ENCODE measurements at places on chromosomes 11 and 22.
A peak's percentile ranks its signal among the peaks of the same experiment; 100 is the strongest.

GRCh38 chr11:1514336-1515061 is 27.9 kb upstream of the MOB2 start:
- no peak for DNase-seq

DNA sequence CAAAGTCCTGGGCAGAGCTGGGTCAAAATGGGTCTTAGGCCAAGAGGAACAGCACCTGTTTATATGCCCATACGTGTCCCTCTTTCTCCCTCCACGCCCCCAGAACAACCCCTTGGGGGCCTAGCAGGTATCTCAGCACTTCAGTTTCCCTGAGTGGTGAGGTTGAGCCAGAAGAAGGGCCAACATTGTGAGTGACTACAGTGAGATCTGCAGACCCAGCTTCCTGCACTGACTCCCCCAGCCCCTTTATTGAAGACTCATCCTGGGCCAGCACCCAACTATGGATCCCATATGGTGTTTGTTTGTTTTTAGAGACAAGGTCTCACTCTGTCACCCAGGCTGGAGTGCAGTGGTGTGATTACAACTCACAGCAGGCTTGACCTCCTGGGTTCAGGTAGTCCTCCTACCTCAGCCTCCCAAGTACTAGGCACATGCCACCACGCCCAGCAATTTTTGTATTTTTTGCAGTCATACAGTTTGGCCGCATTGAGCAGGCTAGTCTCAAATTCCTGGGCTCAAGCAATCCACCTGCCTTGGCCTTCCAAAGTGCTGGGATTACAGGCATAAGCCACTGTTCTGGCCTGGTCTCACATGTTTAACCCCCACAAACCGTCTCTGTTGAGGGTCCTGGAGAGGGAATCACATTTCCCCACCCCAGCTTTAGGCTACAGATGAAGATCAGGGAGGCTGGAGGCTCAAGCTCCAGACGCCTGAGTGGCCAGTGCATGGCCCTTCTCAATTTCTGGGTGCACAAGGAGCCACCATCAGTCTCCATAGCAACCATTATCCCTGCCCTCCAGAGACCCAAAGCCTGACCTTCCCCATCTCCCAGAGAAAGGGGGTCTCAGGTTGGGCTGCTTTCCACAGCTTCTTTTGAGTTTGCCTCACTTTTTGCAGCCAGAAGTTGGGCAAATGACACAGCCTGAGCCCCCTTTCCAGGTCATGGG is 1.7 kb upstream of the LARGE2 start:
- no peak for DNase-seq

DNA sequence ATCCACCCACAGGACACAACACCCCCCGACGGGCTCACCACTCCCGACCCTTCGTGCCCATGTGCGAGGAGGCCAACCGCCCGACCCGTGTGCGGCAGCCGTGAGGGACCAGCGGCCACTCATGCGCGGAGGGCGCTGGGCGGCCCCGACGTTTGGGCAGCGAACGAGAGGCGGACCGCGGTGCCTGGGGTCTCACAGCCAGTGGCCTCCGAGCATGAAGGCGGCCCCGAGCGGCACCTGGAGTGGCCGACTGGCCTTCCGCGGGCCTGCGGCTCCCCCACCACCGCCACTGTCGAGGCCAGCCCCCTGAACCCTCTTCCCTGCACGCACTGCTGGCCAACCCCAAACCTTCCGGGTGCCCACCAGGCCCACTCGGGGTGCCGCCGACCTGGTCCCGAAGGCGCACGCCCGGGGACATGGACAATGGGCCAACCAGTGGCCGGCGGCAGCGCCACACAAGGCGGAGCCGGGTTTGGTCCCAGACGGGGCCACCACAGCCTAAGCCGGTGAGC is 4274.9 kb upstream of the OR11H1 start:
- no peak for DNase-seq

GRCh38 chr11:95507794-95508193 is 276.8 kb upstream of the SESN3 start:
- no peak for DNase-seq

- DNase-seq, result no peak
These were observed 140.7 kb downstream of the APIP start for GRCh38 chr11:34775417-34775888.

DNA sequence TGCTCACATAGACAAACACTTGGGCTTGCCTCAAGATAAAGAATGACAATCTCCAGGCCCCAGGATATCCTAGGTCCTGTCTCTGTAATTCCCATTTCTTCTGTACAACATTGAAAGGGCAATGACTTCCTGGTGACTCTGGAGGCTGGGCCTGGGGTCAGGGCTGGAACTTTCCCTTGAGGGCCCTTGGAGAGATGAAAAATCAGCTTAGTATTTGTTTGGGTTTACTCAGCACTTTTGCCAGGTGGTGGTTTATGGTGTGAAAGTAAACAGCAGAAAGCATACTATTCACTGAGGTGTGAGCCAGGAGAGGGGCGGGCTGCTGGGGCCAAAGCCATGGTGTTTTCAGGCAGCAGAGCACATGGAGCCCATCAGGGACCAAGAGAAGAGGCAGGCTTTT is 214.7 kb upstream of the NARS2 start:
- no peak for DNase-seq

DNA sequence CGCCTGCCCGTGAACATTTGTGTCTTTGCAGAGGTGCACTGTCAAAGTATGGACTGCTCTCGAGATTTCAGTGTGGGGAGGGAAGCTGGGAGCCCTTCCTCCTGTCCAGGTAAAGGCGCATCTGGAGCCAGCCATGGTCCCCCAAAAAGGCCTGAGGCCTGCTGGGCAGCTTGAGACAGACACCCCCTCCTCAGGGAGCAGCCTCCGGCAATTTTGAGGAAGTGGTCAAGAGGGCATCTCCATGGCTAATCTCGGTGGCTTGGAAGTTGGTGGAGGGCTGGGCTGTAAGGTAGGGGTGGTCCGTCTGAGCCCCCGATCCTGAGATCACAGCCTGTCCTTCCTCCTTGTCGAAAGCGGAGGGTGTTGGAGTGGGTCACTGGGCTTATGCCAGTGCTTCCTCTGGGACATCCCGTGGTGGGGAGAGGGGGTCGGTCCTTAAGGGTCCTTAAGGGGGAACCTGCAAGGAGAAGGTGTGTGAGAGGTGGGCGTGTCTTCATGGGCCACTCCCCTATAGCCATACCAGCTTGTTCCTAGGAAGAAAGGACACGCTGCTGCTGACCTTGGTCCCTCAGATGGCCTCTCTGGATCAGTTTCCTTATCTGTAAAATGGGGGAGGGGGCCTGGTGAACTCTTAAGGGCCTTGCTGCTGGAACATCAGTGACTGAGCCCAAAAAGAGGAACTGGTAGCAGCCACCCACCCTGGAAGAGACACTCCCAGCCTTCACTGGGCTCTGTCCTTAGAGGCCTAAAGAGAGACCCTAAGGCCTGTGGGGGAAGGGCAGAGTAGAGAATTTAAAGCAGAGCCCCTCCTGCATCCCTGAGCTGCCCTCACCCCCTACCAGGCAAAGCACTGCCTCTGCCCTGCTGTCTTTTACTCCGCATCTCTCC is 2.6 kb downstream of the KCNC1 start:
- no peak for DNase-seq

DNA sequence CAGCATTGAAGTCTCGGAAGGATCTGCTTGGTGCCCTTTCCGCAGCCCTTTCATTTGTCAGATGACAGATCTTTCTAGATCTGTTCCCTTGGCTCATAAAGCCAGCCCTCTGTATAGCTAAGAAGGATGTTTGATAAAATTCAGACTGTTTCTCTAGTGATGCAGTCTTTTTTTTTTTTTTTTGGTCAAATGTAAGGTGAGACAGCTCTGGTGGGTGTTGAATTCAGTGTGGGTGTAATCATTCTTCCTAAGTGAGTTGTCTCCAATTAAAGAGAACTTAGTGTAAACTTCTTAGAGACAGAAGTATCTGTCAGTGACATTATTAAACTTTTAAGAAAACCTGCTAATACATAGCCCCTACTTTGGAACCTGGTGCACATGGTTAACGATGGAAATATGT is 53.3 kb downstream of the AAMDC start:
- DNase-seq, result no peak

DNA sequence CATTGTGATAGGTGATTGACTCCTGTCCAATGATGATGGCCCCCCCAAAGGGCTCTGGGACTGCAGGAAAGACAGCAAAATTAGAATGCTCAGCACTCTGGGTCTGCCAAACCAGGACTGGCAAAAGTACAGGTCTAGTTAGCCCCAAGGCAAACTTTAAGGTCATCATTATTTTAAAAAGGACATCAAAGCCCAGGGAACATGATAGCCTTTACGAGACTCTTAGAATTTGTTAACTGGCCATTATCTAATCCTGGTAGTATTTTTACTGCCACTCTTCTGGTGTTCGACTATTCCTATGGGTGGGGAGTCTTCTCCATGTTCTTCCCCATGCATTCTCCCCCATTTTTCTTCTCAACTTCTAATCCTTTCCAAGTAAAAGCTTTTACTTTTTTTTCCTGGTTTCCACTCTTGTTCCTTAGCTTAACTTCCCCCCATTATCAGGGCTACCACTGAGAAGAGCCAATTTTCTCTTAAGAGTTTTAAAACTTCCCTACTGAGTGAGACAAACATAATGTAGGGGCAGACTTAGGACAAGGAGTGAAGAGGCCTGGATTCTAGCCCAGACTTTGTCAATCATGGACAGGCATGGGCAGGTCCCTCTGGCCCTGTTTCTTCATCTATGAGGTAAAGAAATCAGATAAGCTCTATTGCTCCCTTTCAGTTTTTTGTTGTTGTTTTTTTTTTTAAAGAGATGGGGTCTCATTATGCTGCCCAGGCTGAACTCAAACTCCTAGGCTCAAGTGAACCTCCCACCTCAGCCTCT is 7.1 kb downstream of the DDB1 start:
- DNase-seq, result no peak

DNA sequence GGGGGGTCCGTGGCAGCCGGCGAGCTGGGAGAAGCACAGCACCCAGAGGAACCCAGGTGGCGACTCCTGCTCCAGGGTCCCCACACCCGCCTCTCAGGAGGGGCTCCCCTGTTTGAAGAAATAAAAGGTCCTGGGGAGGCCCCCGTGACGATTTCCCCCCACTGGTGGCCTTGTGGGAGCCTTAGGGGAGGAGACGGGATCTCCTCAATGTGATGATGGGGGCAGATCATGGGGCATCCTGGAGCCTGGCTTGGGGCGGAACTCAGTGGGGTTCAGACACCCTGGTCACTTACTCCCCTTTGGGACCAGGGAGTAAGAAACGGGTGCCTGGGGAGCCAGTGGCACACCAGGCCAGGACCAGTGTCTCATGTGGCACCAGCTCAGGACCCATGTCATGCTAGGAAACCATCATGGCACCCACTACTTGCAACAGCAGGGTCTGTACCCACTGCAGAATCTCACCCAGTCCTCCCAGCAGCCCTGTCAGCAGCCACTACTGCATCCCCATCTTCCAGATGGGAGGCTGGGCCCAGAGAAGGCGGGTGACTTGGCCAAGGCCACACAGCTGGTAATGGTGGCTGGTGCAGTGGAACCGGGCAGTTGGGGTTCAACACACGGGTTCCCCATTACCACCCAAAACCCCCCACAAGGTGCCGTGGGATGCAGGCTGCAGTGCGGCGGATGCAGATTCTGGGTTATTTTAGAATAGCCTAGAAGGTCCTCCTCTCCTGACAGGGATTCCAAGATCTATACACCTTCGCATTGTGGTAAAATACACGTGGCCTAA is 130.7 kb downstream of the CTTN start:
- no peak for DNase-seq

- no peak for DNase-seq
These were observed 9.7 kb downstream of the TMEM45B start for GRCh38 chr11:129825380-129825779.

GRCh38 chr22:46622081-46622521 is 1.9 kb downstream of the GRAMD4 start:
- DNase-seq, result no peak

DNA sequence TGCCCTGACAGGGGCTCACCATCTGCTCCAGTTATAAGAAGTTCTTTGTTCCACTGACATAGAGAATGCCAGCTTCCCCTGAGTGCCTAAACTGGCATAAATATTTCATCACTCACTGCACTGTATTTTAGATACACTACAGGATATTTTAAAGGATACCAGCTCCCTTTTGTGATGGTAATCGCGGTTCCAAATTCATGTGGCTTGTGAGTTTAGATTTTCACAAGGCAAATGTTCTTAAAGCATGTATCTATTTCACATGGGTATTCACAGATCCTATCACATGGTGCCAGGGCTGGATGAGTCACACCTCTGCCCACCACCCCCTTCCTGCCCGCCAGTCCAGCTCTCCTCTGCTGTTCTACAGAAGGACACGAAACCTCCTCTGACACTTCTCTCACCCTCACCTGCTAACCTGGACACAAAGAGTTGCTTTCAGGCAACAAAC is 105.5 kb downstream of the KCNC1 start:
- DNase-seq, result no peak

DNA sequence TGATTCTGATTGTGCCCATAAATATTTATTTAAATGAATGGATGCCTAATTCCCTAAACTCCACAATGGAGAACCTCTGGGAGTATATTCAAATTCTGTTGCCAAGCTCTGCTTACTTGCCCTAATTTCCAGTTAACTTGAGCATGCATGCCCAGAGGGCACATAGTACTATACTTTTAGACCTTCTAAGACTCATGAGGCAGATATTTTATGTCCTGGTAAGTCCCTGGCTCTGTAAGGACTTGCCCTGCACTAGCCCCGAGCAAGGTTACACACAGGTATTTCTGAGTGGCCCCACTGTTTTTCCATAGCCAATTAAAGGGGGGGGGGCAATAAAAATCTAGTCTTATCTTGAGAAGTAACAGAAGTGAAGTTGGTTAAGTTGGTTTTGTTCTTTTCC is 21.1 kb upstream of the CAPRIN1 start:
- DNase-seq, result no peak

DNA sequence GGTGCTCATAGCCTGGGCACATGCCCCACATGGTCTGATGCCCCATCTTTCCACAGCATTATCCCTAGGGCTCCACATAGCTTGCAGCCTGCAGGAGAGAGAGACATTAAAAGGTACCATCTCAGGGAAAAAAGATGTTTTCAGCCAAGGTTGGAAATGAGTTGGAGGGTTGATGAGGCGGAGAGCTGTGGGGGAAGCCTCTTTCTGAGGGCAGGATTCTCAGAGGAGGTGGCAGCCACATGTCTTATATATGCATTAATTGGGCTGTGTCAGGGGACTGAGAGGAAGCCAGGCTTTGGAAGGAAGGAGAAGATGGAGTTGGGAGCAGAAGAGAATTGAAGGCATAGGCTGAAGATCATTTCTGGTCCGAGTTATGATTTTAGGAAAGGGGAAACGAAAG is 57.8 kb downstream of the CEP164 start:
- no peak for DNase-seq

GRCh38 chr11:83157594-83158356 is 844 bp downstream of the PCF11 start:
- DNase-seq, result peak; percentile 41

- no peak for DNase-seq
These were observed 54.6 kb downstream of the GRIK4 start for GRCh38 chr11:120566176-120566575.

Measured in stimulated activated CD4-positive, alpha-beta T cell treated with anti-CD3 and anti-CD28 coated beads, Interleukin-4, amount 100 ng/mL, for 4 hours (primary cell).